ENCODE measurements at places on chromosomes 1 and 21.

GRCh38 chr1:168613691-168614231, 37.4 kb downstream of the XCL1 start:
- no peak for DNase-seq

DNA sequence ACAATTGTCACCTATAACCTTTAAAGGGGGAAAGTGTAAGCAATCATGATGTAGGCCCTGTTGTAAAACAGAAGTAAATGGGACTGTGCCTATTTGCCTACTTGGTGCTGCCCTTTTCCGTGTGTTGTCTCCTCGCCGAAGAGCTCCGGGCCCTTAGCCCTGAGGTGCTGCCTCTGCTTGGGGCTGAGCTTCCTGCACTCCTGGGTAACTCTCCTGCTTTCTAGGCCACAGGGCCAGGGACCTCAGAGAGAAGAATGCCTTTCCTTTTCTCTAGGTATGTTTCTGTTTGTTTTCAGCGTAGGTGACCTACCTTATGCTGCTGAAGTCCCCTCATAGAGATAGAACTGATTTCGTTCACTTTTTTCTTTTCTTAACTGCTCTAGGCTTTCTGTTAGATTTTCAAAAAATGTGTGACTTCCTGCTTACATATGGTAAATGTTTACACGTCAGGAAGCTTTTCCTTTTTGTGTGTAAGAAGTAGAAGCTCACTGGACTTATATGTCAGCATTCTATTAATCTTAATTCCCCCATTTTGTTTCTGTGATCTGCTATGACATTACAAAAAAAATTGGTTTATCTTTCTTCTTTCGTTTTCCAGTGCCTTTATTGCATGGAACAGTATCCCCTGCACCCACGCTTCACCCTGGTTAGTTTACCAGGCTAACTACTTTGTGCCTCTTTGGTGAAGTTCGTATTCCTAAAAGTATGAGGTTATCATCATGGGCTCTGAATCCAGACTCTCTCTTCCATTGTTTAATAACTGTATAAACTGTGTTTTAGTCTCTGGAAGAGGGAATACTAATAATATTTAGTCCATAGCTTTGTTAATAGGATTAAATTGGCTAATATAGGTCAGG, 61.7 kb downstream of the ITSN1 start:
- DNase-seq: no peak

- DNase-seq: no peak
Measured at GRCh38 chr1:76463849-76464248, 389.3 kb downstream of the ST6GALNAC3 start.

DNA sequence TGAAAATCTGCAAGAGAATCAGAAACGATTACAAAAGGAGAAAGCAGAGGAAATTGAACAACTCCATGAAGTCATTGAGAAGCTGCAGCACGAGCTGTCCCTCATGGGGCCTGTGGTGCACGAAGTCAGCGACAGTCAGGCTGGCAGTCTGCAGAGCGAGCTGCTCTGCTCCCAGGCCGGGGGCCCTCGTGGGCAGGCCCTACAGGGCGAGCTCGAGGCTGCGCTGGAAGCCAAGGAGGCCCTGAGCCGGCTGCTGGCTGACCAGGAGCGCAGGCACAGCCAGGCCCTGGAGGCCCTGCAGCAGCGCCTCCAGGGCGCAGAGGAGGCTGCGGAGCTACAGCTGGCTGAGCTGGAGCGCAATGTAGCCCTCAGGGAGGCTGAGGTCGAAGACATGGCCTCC, 47.5 kb upstream of the DIP2A start:
- DNase-seq: no peak

GRCh38 chr1:77834771-77835334, 53.6 kb upstream of the NEXN start:
- DNase-seq: no peak

DNA sequence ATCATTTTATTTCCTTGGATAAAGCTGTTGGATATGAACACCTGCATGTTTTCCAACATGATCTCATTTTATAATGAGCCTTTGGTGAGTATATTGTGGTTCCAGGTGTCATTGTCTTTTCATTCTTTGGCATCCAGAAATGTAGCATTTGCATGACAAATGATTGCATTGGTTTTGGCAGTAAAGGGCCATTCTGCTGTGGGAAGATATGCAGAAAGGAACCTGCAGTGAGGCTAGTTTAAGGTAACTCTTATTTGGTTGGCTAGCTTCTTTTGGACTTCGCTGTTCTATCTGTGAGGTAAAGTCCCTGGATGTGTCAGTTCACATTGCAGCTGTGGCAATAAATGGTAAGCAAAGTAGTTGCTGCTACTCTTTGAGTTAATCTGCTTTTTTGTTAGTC, 343.0 kb downstream of the AMY1C start:
- DNase-seq: no peak
